ENCODE measurements at places on chromosomes 11 and 22.

- DNase-seq = no peak
Observed at GRCh38 chr22:25153961-25154666, 45.5 kb upstream of the CRYBB3 start.

DNA sequence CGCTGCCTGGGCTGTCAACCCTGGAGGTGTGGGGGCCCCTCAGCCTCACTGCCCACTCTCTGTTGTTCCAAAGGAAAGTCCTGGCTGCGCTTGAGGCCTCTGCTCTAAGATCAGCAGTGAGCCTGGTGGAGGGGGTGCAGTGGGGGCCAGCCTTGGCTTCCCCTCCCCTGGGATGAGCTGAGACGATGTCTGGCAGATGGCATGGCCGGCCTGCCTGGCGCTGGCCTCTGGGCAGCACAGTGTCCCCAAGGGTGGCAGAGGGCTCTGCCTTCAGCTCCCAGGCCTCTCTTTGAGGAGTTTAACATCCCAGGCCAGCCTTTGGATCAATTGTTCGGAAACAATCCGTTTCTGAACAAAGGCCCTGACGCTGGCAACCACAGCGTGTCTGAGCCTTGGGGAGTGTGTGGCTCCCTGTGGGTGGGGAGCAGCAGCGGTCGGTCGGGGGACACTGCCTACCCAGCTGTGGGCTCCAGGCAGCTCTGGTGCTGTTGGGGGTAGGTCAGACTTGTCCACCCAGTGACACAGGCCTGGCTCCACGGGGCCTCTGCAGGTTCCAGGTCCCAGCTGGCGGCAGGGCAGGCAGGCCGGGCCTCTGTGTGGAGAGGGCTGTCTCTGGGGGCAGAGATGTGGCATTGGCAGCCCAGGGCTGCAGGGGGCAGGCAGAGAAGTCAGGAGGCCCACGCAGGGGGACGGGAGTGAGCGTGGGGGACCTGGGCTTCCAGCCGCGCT lies 12.1 kb downstream of the TSPAN4 start:
- DNase-seq = no peak

DNA sequence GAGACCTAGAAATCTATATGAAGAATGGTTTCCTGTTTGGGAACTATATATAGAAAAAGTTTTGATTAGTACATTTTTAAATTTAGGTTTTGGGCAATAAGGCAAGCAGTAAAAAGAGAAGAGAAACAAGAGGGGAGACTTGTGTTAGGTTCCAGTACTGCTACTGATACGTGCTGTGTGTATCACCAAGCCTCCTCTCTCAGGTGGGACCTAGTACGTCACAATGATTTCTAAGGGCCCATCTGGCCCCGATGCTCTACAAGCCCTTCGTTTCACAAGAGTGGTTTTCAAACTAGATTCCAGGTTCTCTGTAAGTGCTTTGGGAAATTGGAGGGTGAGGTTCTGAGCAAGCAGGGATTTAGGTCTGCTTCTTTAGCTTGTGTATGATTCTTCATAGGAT lies 39.2 kb downstream of the USP35 start:
- DNase-seq = no peak

DNA sequence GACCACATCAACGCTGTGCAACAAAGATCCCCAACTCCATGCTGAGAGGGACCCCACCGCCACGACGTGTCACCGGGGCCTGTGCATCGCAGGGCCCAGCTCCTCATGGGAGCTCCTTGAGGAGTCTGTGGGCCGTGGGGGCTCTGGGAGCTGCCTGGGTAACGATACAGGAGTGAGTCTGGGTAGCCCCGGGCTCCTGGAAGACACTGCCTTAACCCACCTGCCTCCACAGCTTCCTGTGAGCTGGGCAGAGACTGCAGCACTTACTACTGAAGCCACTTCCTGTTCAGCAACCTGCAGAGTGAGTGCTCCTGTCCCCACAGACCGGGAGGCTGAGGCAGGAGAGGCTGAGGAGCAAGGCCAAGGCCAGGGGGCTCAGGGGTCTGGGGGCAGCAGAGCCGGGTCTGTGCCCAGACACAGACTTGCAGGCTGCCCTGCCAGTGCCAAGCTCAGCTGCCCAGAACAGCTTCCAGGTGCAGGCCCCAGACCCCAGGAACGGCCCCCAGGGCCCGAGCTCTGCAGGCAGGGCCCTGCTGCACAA lies 226.7 kb downstream of the BRD1 start:
- DNase-seq = no peak

DNA sequence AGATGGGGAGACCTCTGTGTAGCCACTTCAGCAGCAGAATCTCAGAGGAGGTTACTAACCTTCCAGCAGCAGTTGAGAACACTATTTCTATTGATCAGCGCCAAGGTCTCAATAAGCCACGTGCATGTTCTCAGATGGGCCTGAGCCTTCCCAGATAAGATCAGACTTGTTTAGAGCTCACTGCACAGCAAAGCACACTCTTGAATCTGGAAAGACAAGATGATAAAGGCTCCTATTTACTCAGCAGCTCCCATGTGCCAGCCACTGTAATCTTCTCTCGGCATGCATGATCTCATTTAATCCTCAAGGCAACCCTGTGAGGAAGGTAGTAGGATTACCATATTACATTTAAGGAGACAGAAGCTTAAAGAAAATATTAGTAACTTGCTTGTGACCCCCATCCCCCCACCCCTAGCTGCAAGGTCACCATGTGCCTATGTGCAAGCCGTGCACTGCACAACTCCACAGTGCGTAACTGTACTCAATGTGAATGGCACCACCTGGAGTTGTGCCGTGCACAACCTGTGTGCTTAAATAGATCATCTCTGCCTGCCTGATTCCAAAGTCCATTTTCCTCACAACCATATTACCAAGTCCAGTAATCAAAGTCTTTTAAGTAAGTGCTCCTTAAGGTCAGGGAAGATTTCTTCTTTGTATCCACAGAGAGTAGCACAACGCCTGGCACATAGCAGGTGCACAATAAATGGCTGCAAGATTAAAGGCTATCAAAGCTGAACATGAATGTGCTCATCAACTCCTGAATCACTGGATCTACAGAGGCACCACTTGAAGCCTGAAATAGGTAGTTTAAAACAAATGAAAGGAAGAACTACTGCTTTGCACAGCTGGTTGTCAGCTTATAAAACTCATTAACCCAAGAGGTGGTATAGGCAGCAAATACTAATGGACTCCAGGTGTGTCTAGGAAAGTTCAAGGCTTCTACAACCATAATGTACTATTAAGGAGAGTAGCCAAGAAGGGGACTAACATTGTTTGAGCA lies 293.8 kb downstream of the BUD13 start:
- no peak for DNase-seq

GRCh38 chr11:34570584-34570983 lies 50.3 kb upstream of the EHF start:
- DNase-seq = no peak

GRCh38 chr22:38540701-38541100 lies 29.3 kb downstream of the DMC1 start:
- no peak for DNase-seq

GRCh38 chr11:128476049-128476448 lies 111.3 kb downstream of the ETS1 start:
- no peak for DNase-seq

DNA sequence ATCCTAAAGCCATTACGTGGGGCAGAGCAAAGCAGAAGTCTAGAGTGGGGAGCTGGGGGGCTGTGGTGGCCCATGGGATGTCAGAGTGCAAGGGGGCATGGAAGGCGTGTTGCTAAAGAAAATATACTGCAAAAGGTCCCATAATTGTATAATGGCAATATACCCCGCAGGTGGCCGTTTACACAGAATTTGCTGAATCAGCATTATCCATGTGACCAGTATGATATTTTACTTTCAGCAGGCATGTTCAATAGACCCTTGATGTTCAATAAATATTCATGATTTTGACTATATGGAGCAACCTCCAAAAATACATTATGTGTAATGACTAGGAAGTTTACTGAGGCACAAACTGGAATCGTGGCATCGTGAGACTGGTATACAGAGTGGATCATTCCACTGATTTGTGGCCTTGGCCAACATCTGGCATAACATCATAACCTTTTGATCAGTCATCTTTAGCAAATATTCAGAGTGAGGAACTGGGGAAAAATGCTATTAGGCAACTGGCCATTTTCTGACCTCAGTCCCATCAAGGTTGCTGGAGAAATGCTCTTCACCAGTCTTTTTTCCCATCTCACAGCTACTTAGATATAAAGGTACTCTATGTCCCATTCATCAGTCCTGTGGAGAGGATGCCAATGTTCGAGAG lies 29.3 kb upstream of the PPP2R1B start:
- DNase-seq = no peak

DNA sequence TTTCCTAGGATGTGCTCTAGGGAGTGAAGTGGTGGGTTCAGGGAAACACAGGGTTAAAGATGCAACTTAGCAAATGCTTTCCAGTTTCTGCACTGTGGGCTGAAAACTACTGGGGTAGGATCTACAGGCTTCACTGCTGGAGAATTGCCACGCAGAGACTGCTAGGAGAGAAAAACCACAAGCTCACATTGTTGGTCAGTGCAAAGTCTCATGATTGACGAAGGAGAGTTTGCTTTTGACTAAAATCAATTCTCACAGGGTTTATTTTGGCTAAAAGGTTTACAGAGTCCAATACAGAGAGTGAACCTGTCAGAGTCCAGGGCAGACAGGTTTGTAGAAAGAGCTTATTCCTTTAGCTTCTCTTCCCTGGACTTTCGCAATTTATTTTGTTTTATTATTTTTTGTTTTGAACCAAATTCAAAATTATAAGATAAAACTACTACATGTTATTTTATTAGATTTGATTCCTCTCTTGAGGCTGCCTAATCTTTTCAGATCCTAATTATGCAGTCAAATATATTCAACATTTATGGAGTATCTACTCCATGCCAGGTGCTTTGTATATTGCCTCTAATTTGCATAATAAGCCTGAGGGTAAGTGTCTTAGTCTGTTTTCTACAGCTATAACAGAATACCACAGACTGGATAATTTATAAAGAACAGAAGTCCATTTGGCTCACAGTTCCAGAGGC lies 64.7 kb downstream of the MTNR1B start:
- no peak for DNase-seq

DNA sequence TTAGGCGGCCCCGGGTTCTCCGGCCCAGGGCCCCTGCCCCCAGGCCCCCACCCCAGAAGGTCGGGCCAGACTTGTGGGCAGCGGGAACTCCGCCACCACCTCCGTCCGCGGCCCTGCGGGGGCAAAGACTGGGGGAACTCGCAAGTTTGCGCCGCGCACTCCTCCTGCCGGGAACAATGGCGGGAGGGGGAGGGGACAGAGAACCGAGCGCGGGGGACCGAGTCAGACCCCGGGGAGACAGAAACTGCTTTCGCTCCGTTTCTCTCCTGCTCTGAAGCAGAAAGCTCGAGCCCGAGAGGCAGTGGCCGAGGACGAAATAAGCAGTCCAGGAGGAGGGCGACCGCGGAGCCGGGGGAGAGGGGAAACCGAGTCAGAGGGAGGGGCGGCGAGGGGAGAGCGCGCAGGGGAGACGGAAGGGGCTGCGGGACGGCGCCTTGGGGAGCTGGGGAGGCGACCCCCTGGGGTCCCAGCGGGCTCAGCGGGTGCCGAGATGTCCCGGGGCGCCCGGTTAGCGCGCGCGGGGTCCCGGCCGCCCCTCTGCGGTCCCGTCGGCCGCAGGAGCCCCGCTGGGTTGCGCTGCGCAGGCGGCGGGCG lies 555 bp downstream of the TP53I11 start:
- DNase-seq = peak; percentile 14

DNA sequence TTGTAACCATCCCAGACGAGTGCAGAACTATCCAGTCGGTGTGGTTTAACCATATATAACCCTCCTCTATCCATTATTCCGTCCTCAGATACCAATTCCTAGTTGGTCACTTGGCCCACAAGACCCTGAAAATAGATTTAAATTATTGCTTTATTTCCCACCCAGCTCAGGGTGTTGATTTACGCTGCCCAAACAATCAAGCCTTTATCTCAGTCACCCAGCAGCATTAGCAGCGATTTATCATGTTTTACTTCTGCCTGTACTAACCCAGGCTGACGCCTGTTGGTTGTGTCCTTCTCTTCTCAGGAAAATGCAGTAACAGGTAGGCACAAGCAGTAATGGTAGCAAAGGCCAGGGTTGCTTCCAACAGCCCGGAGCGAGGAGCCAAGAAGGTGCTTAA lies 81.2 kb downstream of the DSCAML1 start:
- DNase-seq = no peak

- DNase-seq = peak; percentile 53
Observed at GRCh38 chr11:119666463-119667131, 62.4 kb downstream of the NECTIN1 start.

DNA sequence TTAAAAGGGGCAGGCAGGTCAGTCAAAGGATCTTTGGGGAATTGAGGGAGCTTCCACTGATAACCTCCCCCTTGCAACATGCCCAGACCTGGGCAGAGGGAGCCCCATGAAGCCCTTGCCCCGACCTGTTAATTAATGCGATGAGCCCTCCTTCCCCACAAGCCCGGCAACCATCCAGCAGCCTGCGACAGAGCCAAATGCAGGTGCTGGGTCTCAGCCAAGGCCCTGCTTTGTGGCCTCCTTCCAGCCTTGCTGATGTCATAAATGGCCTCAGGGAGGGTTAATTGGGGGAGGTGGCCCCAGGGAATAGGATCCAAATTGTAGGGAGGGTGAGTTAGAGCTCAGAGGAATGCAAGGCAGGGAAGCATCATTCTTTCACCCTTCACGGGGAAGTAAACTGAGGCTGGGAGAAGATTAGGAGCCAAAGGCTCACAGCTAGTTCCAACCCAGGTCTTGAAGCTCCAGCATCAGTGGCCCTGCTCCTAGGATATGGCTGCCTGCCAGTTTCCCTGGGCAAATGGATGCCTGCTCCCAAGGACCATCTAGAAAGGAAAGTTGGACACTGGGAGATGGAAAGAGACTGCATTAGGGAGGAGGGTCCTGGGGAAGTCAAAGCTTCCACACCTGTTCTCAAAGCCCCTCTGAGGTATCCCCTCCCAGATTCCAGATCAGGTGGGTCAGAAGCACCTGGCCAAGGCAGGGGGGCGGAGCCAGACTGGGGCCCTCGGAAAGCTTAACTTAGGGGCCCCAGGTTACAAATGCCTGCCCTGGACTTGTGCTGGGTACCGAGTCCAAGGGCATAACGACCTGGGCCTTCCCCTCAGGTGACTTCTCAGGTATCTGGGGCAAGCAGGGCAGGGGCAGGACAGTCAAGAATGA lies 34.1 kb downstream of the LMO1 start:
- DNase-seq = no peak

DNA sequence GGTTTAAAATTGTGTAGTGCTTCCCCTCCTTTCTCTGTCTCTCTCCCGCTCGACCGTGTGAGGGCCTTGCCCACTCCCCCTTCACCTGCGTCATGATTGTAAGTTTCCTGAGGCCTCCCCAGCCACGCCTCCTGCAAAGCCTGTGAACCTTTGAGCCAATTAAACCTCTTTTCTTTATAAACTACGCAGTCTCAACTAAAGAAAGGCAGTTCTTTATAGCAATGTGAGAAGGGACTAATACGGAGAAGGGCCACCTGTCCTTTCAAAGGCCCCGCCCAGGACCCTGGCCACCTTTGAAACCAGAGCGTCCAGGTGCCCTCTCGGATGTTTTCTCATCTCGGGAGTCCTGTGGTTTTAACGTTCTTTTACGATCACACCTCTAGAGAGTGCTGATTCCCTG lies 741.5 kb downstream of the BRD1 start:
- DNase-seq = no peak

- DNase-seq = no peak
Observed at GRCh38 chr11:92826136-92826535, 143.3 kb upstream of the MTNR1B start.

All from T-helper 9 cell (primary cell).